ENCODE measurements at places on chromosomes 11 and 22. TPM values are rescaled to one million over a fixed set of nuclear protein-coding genes. Genes with fewer than 3 reads are reported as not detected.

Gene CAPN5
- total RNA-seq: 34.5 TPM

Gene CRYBB1
- not detected for total RNA-seq

Gene OR8B12
- total RNA-seq: not detected

Gene GAS2
- total RNA-seq: 2.5 TPM

DNA sequence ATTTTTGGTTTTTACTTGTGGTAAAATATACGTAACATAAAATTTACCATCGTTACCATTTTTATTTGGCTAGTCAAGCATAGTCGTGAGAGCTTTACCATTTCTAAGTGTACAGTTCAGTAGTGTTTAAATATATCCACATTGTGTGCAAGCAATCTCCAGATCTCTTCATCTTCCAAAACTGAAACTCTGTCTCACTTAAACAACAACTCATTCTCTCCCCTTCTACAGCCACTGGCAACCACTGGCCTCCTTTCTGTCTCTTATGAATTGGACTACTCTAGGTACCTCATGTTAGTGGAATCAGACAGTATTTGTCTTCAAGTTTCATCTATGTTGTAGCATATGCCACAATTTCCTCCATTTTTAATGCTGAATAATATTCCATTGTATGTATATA, 37.4 kb downstream of the SMC1B start:
- no peak for DNase-seq

GRCh38 chr22:34858066-34858465, 207.9 kb upstream of the ISX start:
- DNase-seq: no peak

DNA sequence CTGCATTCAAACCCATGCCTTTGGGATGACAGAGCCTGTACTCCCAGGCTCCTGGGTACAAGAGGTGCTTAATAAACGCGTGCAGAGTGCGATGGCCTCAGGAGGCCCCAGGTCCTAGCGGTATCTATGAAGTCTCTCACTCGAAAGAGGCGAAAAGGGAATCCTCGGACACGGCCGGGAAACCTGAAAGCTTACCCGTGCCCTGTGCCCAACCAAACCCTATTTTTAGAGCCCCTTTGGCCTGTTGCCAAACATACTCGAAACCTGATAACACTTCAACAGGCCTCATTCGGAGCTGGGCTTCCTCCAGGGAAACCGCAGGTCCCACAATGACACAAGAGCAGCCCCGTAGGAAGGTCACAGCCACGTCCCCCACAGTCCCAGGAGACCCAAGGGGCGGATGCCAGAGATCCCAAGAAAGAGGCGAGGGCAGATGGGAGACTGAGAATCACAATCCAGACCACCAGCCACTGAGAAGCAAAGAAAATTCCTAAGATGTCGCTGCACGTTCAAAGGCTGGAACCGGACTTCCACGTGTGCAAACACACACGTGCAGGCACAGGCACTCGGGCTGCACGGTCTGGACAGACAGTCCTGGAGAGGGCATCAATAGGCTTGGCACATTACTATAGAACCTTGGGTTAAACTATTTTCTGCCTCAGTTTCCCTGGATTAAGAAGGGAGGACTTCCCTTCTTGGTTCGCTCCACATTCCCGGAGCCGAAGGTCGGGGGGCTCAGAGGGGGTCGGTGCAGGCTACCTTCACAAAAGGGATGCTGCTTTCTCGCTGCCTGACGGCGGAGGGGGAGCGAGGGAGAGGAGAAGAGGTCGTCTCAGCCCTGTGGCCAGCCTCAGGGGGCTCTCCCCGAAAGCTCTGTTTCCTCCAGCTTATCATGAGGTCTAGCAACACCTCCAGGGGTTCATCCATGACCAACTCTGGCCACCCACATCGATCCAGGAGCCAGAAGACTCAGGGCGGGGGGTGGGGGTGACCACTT, 8.2 kb downstream of the PDGFB start:
- peak; percentile 84 for DNase-seq

DNA sequence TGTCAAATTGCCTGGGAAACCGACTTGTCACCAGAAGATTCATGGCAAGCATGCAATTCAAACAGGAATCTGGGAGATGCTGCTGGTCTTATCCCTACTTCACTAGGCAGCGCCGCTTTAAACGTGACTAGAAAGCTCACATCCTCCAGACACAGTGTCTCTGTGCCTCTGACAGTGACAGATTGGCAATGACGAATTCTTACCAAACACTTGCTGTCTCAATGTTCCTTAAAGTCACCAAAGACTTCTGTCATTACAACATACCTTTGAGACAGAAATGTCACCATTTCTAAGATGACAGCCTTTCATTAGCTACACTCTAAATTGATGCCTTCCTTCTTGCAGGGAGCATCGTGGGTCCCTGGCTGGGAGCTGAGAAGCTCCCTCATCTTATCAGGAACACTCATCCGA, 197.8 kb downstream of the CWF19L2 start:
- no peak for DNase-seq

DNA sequence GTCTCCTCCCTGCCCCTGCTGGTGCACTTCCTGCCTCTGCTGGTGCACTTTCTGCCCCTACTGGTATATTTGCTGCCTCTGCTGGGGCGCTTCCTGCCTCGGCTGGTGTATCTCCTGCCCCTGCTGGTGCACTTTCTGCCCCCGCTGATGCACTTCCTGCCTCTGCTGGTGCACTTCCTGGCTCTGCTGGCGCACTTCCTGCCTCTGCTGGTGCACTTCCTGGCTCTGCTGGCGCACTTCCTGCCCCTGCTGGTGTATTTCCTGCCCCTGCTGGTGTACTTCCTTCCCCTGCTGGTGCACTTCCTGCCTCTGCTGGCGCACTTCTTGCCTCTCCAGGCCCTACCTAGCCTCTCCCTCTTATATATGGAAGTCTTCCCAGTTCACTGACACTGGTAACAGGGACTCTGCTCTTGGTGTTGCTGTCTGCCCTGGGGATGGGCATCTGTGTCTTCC, 10.1 kb downstream of the MTFP1 start:
- peak; percentile 60 for DNase-seq

GRCh38 chr11:33703788-33704187, 3.2 kb upstream of the C11orf91 start:
- no peak for DNase-seq

GRCh38 chr11:118080296-118080695, 3.4 kb downstream of the TMPRSS4 start:
- DNase-seq: no peak

GRCh38 chr22:17269224-17269606, 50.0 kb upstream of the ADA2 start:
- DNase-seq: no peak

DNA sequence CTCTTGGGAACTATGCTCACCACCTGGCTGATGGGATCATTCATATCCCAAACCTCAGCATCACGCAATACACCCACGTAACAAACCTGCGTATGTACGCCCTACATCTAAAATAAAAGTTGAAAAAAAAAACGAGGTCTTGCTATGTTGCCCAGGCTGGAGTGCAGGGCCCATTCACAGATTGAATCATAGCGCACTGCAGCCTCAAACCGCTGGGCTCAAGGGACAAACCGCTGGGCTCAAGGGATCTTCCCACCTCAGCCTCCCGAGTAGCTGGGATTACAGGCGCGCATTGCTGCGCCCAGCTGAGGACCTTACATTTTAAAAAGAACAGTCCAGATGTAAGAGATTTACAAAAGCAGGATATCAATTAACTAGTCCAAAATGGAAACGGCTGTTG, 41.9 kb upstream of the EMID1 start:
- no peak for DNase-seq

DNA sequence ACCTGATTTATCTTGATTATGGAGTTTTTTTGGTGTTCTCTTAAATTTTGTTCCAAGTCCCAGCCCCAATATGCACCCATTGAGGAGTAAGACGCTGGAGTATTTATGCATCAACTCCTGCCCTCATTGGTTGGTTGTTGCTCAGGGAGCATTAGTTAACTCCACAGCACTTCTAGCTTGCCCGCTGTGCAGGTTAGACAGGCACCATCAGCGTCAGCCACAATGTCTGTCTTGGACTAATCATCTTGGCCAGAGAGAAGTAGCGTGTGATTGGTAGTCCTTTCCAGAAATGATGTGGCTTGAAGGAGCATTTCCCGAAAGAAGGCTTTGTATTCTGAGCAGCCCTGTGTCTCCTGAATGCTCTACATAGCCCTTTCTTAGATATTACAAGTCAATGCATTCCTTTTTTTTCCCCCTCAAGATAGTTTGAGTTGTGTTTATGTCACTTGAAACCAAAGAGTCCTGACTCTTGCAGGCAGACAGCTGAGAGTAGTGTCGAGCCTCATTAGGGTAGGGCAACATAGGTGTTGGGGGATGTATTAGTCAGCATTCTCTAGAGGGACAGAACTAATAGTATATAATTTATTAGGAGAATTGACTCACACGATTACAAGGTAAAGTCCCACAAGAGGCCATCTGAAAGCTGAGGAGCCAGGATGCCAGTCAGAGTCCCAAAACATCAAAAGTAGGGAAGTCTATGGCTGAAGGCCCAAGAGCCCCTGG, 94.6 kb upstream of the RCN1 start:
- DNase-seq: no peak

DNA sequence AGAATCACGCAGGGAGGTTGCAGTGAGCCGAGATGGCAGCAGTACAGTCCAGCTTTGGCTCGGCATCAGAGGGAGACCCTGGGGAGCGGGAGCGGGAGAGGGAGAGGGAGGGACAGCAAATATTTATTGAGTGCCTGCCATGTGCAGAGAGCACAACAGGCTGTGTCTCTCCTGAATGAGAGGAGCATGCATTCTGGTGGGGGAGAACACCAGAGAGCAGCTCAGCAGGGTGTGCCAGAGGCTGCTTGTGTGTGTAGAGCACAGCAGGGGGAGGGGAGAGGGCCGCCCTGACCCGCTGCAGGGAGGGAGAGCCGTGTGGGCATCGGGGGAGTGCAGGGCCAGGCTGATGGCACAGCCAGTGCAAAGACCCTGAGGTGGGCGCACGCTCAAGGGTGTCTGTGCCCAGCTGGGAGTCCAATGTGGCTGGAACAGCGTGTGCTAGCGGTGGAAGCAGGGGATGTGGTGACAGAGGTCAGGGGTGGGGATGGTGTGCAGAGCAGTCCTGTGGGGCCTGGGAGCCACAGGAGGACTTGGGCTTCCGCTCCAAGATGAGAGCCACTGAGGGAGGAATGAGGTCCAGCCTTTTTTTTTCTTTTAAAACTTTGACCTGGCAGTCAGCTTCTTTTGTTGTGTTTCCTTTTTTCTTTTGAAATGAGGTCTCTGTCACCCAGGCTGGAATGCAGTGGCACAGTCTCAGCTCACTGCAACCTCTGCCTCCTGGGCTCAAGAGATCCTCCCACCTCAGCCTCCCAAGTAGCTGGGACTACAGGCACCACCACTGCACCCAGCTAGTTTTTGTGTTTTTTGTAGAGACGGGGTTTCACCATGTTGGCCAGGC, 12.0 kb downstream of the PPIL2 start:
- DNase-seq: no peak

DNA sequence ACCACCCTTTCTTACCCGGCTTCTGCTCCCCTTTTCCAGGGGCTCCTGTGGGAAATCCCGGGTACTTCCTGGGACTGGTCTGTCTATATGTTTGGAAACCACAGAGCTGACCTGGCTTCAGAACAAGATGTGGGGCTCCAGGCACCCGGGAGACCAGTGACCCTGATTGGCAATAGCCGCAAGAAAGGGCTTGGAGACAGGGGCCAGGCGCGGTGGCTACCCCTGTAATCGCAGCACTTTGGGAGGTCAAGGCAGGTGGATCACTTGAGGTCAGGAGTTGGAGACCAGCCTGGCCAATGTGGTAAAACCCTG, 3.2 kb upstream of the NEAT1 start:
- no peak for DNase-seq

DNA sequence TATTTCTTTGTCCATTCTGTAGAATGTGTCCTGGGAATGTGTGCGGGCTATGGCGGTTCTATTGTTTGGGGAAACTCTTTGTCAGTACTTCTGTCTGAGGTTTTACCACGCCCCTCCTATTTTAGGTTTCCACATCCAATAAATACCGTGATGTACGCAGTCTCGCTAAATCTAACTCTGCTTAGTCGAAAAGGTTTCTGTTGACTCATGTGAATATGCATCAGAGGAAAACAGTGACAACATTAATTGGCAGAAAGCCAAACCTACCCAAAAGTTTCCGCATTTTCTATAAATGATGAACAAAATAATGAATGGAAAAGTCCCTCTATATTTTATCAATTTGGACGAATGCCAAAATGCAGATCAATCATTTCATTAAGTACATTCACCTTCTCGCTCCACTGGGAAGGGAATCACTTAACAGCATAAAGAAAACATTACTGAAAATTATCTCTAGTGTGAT, 143.4 kb downstream of the MAML2 start:
- DNase-seq: no peak

DNA sequence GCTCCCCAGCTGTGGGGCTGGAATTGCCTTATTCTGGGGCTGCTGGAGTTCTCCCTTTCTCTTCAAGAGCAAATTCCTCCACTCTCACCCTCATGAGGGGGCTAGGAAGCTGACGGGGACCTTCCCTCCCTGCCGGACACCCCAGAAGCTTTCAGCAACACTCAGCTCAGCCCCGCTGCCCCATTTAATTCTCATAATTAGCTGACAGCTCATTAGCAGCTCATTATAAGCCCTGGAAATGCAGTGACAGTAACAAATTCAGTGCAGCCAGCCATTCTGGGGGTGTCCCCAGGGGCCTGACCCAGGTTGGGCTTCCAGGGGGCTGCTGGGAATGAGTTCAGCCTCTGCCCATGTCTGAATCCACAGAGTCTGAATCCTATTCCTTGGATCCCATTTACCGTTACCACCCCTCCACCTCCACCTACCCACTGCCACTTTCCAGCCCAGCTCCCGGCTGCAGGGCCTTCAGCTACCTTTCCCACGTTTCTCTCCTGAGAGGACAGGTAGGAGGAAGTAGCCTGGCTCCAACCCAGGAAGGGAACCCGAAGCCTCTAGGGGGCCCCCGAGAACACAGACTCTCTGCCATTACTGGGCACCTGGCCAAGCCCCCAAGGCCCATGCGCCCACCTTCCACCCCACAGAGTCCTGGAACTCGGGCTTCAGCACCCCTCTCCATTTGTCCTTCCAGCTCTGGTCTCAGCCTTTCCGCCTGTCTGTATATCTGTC, 101.7 kb upstream of the LMO1 start:
- DNase-seq: no peak

DNA sequence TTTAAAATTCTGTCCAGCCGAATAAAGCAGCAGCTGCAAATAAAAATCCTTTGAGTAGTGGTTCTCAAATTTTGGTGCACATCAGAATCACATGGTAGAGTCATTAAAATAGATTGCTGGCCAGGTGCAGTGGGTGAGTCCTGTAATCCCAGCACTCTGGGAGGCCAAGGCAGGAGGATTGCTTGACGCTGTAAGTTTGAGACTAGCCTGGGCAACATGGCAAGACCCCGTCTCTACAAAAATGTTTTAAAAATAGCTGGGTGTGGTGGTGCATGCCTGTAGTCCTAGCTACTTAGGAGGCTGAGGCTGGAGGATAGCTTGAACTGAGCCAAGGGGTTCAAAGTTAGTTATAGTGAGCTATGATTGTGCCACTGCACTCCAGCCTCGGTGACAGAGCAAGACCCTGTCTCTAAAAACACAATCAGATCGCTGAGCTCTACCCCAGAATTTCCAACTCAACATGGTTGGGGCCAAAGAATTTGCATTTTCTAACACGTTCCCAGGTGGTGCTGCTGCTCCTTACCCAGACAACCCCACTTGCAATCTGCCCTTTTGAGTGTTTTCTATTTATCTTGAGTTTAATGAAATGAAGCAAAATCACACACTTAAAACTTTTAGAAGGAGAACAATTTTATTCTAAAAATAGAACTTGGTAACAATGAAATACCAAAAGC, 48.8 kb downstream of the BIRC2 start:
- no peak for DNase-seq

All from natural killer cell (primary cell).